Globus pallidus (tissue), 1 donor: ENCODE measurements at places on chromosomes 2 and 18.
A peak's percentile ranks its signal among the peaks of the same experiment; 100 is the strongest.

GRCh38 chr2:230644356-230644935 lies 68.2 kb upstream of the CAB39 start:
- no peak for DNase-seq

DNA sequence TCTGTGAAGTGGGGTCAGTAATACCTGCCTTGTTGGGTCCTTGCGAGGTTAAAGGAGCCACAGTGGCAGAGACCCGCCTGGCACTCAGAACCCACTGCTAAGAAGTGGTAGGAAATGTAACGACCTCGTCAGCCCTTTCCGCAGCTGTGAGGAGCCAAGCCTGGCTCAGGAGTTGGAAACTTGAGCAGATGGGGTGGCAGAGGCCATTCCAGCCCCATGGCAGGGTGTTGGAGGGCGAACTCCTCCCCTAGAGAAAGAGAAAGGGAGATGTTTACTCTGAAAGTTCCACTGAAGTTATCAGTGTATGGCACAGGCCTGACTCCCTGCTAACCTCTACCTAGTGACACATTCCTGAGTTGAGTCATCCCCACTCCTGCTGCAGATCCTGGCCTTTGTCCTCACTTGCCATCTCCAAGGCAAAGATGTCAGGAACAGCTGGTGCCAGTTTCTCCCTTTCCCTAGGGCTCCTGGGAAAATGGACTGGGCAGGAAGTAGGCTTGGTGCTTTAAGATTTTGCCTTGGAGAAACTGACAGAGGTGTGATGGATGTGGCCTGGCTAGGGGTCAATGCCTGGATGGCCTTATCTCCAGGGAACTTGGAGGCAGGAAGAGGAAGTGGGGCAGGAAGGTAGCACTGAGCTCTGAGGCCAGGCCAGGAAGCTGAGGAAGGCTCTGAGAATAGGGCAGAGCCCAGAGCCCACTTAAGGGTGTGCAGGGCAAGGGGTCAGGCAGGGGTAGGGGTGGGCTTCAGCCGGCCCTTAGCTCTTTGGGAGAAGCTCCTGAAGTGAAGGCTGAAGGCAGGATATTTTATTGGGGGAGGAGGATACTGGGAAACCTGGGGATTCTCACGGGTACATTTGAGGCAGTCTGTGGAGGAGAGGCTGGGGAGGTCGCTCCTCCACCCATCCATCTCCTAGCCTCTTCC lies 888 bp downstream of the VAMP5 start:
- no peak for DNase-seq

- DNase-seq = peak; percentile 86
These were observed 69.7 kb downstream of the RNF144A start for GRCh38 chr2:6986912-6987361.

GRCh38 chr18:57195341-57195740 lies 48.5 kb downstream of the BOD1L2 start:
- no peak for DNase-seq

GRCh38 chr2:33214857-33215256 lies 261.6 kb upstream of the RASGRP3 start:
- no peak for DNase-seq
